Brain (organoid and tissue), 16 donors: ENCODE measurements at places on chromosomes 11 and 22.
A peak's percentile ranks its signal among the peaks of the same experiment; 100 is the strongest.

DNA sequence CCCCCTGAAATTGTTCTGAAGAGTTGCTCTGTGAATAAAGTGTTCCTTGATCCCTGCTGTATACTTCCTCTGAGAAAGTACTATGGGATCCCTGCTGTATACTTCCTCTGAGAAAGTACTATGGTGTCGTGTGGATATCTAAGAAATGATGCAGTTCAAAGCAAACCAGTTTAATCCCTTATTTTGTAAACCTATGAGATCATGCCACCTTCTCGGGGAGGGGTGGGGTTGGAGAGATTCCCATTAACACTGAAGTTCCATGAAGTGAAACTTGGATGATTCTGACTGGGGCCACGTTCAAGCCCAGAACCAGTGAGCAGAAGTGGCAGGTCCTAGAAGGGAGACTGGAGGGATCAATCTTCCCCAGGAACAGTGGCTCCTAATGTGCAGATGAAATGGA lies 13.0 kb upstream of the TP53AIP1 start:
- no peak for DNase-seq

DNA sequence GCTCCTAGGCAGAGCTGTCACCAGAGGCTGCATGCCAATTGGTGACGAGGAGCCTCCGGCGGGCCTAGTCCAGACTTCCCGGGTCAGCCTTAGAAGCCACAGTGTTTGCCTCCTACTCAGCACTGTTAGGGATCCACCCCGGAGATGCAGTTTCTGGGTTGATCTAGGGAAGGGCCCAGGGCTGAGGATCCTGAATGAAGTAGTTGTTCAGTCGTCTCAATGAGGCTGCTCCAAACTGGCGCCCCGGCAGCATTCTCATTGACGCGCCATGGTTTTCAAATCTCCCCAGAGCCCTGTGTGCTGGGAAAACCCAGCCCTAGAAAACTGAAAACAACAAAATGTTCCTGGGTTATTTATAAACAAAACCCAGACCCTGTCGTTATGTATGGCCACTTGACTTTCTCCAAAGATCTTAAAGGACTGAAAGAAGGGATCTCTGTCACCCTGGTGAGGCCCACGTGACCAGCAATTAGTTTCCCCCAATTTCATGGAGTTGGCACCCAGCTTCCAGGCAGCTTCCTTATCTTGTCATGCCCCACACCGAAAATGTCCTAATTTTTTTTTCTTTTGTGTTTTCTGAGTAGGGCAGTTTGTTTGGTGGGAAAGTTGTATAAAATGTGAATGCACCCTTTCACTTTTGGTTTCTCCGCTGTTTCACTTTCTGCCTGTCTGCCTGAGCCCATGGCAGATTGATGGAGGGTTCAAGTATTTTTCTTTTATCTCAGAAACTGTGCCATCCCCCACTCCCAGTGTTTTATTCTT lies 2.0 kb upstream of the EHD1 start:
- no peak for DNase-seq

GRCh38 chr11:62022211-62022610 lies 54.8 kb upstream of the FTH1 start:
- no peak for DNase-seq

DNA sequence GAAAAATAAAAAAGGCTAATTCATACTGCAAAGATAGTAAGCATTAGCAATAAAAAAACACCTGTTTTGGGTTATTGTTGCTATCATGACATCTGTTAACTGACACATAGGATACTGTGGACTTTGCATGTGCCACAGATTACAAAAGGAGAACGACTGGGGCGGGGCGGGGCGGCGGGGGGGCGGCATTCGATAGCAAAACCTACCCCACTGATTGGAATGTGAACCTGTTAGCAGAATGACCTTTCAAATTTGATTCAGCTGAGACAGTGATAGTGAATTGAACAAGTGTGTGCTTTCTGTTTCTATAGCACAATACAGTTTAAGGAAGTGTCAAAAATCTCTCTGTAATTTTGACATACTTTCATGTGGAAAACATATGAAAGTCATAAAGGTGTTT lies 14.9 kb downstream of the MMP20 start:
- no peak for DNase-seq

GRCh38 chr11:6200975-6201374 lies 2.0 kb downstream of the OR52W1 start:
- DNase-seq: no peak

DNA sequence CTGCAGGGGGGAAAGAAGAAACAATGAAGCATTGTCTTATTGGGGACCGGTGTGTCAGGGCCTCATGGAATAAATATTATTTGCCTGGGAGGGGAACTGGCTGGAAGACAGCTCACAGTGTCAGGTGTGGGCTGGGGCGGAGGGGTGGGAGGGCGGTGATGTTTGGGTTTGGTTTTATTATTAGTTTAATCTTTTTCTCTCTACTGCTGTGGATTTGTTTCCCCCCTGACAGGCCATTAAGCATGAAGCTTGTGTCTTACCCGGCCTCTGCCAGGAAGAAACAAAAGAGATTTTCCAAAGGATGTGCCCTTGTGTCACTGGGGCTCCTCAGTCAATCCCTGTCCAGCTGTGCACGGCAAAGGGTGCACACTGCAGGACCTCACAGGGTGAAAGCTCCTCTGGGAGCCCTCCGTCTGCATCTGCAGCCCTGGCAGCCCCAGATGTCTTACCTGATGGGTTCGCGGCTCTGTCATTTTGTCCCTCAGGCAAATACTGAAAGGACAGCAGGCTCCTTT lies 203.1 kb upstream of the TMEM45B start:
- DNase-seq: no peak

DNA sequence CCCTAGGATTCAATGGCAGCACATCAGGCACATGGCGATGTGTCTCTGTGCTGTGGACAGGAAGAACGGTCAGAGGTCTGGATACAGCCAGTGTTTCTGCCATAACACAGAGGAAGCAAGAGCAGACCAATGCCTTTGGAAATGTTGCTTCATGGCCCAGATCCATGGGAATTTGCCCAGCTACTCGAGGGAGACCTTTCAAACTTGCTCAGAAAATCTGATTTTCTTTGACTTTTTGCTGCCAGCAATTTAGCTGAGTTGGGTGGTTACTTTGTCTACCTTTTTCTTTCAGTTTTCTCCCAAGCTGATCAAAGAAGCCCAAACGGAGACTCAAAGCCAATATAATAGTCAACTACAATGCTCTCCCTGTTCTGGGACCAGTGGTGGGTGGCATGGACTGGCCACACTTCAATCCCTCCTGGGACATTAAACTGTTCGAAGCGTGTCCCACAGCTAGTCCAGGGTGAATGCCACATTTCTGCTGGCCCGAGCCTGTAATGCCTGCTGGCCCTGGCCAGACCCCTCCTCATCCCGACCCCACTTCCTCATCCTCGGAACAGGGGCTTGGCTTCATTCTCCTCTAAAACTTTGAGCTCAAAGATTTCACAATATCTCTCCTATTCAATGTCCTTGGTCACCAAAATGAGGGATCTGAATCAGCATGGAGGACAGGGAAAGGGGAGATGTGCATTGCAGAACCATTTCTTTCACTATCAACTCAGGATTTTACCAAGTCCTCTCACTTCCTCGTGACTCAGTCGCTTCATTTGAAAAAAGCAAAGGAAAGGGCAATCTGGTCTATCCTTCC lies 93.3 kb downstream of the ABTB2 start:
- peak; percentile 56 for DNase-seq

DNA sequence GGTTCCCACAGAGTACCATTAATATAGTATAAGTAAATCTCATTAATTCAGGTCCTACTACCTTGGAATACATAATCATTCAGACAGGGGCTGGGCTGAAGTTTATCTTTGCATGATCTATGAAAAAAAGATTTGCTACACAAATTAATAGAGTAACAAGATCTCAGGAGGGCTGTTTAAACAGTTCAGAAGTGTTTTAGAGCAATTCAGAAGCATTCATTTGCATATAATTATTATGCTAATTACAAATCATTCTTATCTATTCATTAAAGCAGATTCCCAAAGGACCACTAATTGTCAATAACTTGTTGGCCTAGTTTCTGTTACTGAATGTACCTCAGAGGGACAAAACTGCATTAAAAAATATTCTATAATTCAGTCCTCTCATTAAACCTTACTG lies 40.5 kb downstream of the PITPNB start:
- DNase-seq: no peak

DNA sequence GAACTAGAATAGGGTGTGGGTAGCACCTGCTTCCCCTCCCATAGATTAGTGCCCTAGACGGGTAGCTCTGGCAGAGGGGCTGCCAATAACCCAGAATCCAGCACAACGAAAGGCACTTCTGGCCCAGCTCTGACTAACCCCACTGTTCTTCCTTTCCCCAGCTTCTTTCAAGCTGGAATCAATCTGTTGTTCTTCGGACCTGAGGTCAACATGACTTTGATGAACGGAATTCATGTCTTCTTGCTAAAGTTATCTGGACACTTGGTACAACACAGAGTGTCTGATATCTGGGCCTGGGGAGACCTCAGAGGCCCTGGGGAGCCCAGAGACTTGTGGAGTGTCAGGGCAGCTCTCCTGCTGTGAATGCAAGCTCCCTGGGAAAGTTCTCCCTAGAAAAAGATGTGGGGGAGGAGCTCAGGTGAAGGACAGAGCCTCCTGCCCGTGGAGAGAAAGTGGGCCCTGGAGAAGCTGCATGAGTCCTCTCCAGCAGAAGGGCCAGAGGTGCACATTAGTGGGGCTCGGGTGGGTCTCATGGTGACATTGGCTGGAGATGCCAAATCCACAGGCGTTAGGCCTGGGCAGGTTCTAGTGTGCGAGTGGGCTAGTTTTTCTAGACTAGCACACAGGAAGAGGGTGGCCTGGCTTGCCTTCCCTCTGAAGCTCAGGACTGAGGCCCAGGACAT lies 6.3 kb downstream of the KCNJ11 start:
- no peak for DNase-seq

GRCh38 chr11:113420808-113421207 lies 33.2 kb downstream of the ANKK1 start:
- no peak for DNase-seq

- no peak for DNase-seq
These were observed 986 bp upstream of the MUC5B start for GRCh38 chr11:1221848-1222311.

DNA sequence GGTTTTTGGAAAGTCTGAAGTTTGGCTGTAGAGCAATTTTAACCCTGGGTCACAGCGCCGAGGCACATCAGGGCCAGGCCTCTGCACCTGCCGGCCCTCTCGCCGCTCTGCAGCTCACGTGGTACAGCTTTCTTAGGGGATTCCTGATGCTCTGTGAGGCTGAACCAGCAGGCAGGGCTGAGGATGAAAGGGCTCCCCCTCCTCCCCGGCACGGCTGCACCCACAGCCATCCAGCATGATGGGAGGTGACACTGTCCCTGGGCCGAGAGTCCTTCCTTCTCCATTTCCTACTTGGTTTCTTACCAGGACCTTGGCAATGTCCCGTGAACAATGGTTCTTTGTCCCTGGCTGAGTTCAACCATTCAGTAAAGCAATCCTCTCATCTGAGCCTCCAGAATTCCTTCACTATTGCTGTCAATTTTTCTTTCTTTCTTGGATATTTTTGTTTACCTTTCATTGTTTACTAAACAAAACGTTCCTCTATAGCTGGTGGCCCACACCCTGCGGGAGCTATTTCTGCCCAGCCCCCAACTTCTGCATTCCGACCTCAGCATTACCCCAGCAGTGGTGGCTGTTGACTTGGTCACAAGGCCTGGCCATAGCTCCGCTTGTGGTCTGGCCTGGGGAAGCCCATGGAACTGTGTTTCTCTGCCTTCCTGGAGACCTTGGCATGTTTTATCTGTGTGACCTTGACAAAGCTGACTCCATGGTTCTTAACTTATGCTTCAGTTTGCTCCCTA lies 172.8 kb upstream of the B3GAT1 start:
- DNase-seq: no peak

- no peak for DNase-seq
These were observed 101.1 kb upstream of the SPON1 start for GRCh38 chr11:13861411-13861810.

GRCh38 chr11:107733518-107733917 lies 21.7 kb upstream of the SLN start:
- DNase-seq: no peak

DNA sequence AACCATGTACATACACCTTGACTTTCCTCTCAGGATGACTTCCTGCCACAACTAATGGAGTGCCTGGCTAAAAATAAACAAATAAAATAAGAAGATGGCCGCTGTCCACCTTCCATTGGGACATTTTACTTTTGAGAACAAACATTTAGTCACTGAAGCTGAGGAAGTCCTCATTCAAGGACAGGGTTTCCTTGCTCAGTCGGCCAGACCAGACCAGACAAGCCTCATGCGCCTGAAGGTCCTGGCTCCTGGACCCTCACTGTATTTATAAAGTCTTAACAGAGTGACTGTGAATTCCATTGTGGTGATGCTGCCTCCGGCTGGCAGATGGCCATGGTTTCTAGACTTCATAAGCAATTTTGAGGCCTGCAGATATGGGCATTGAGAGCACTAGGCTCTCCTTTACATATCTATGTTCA lies 114.5 kb downstream of the MAML2 start:
- DNase-seq: no peak

GRCh38 chr11:27868226-27868625 lies 168.0 kb upstream of the BDNF start:
- no peak for DNase-seq

GRCh38 chr11:111676878-111677585 lies 74.8 kb downstream of the SIK2 start:
- DNase-seq: no peak

- DNase-seq: peak; percentile 74
These were observed 494.1 kb downstream of the DLG2 start for GRCh38 chr11:85132851-85133585.

- no peak for DNase-seq
These were observed 27.6 kb upstream of the BMAL1 start for GRCh38 chr11:13249992-13250391.

- no peak for DNase-seq
These were observed 36.9 kb downstream of the OR4D9 start for GRCh38 chr11:59548309-59548656.

DNA sequence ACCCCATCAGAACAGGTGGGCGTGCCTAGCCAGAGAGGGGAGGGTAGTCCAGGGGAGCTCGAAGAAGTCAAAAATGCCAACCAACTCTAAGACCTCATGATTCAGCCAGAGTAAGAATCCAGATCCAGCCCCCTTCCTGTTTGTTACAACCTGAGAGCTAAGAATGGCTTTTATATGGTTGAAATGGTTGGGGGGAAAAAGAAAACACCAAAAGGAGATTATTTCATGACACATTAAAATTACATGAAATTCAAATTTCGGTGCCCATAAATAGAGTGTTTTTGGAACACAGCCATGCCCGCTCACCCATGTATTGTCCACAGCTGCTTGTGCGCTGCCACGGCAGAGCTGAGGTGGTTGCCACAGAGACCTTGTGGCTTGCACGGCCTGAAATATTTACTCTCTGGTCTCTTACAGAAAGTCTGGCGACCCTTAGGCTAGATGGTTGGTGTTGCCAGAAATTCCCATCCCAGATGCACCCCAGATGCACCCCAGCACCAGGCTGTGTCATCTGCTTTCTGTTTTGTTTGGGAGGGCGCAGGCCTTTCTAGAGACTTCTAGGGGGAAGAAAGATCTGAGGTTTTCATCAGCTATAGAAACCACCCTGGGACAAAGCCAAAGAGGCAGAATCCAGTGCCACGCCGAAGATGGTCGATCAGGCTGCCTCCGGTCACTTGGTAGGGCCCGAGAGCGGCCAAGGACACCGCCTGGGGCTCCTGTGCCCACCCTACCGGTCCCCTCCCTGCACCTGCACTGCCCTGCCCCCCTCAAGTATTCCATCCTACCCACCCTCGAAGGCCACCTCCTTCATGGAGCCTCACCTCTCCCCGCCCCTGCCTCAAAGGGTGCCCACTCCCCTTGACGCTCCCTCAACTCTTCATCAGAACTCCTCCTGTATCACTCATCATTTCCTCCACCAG lies 80.2 kb downstream of the DSCAML1 start:
- no peak for DNase-seq

GRCh38 chr11:60100516-60100915 lies 12.1 kb downstream of the MS4A2 start:
- no peak for DNase-seq

- DNase-seq: no peak
These were observed 342.1 kb downstream of the CTTN start for GRCh38 chr11:70740488-70740851.
